Immature natural killer cell (primary cell): ENCODE measurements at places on chromosomes 11 and 22. TPM values are rescaled to one million over a fixed set of nuclear protein-coding genes. Genes with fewer than 3 reads are reported as not detected.

DNA sequence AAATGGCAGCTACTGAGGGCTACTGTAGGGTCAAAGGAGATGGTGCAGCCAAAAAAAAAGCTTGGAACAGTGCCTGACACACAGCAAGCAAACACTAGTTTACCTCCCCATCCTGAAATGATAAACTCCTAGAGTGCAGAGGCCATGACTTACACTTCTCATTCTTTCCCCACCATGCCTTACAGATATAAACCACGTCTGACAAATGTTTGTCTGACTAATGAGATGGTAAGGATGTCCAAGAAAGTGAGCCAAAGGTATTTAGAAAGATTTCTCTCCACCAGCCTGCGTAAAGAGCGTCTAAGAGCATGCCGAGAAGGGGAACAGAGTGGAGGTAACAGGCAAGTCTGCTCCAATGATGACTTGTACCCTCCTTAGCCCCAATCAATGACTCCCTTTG, 99.0 kb downstream of the LARGE1 start:
- DNase-seq = no peak

RASD2 gene
- not detected for polyA plus RNA-seq

MMP1 gene
- polyA plus RNA-seq = not detected

- DNase-seq = no peak
These were observed 30.2 kb downstream of the C11orf91 start for GRCh38 chr11:33670250-33671011.

DGCR6L gene
- polyA plus RNA-seq = 143 TPM

GRCh38 chr22:48645766-48646165, 1181.9 kb downstream of the BRD1 start:
- no peak for DNase-seq

GRCh38 chr11:27485930-27486773, 13.6 kb upstream of the LGR4 start:
- peak; percentile 32 for DNase-seq

GRCh38 chr11:86138958-86139357, 70.1 kb upstream of the PICALM start:
- DNase-seq = peak; percentile 69

GRCh38 chr11:65210748-65211147, 29.0 kb downstream of the CAPN1 start:
- no peak for DNase-seq

- no peak for DNase-seq
These were observed 3.9 kb downstream of the KLHL35 start for GRCh38 chr11:75428989-75429640.

DNA sequence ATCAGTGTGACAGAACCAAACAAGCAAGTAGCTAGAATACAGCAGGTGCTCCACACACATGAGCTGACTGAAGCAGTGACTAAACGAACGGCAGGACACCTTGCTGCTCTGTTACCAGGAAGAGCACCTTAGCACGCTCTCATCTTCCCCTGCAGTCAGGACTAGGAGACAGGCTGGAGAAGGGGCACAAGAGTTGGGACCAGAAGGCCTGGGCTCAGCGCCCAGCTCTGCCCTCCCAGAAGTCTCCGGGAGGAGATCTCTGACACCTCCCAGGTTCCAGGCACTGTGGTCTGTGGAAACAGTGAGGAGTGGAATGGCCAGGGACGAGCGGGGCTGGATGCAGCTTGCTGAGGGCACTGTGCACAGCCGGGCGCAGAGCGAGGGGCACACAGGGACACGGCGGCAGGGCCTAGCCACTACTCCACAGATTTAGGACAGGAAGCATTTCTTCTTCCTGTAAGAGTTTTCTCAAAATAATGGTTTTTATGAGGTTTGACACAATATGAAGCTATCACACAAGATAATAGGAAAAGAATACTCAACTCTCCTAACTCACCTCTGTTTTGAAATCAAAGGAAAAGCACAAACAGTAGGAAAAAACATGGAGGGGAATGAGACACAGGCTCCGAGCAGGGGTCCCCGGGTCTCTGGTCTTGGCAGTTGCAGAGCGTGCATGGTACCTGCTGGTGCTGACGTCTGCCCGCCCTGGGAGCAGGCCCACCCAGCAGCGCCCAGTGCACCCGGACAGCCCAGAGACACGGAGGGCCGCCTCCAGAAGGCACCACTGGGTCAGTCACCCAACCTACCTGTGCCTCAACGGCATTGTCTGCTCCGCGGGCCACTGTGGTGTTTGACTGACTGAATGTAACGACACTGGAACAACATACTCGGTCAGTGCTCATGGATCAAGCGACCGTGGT, 67.6 kb downstream of the NCAPD3 start:
- no peak for DNase-seq

- no peak for DNase-seq
These were observed 118.2 kb upstream of the CSNK2A3 start for GRCh38 chr11:11471201-11471600.

OR52I2 gene
- not detected for polyA plus RNA-seq

- DNase-seq = no peak
These were observed 80.0 kb upstream of the EIF3D start for GRCh38 chr22:36608987-36609386.

DNA sequence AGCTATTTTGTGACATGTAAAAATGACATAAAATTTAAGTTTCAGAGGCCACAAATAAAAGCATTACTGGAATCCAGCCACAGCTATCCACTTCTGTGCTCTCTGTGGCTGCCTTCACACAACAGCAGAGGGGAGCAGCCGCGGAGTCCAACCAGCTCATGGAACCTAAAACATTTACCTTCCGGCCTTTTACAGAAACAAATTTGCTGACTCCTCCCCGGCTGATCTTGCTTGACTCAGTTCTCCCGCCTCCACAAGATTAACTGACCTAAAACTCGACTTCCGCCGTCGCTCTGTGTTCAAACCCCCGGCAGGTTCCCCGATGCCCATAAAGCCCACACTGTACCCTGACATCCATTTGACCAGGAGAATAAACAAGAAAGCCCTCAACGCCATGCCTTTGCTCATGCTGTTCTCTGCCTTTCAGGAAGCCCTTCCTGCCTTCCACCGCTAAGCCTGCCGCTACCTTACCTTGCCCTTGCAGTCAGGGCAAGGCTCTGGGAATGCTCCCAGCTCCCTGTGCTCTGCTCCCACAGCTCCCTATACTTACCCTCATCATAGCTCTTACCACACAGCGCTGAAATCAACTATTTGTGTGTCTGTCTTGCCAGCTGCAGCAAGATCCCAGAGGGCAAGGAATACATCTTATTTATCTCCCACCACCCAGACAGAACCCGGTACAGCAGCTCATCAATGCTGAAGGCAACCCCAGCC, 35.4 kb downstream of the MICAL3 start:
- no peak for DNase-seq
